ENCODE measurements at places on chromosomes 6 and 20. TPM values are rescaled to one million over a fixed set of nuclear protein-coding genes. Genes with fewer than 3 reads are reported as not detected.

CPXM1 gene
- total RNA-seq = 1.0 TPM

PGC gene
- not detected for total RNA-seq

FABP7 gene
- not detected for total RNA-seq

CRYBG1 gene
- total RNA-seq = 8.0 TPM

TGM2 gene
- total RNA-seq = 12.6 TPM

ID4 gene
- 14.2 TPM for total RNA-seq

GABRR1 gene
- total RNA-seq = not detected

PRRT1 gene
- total RNA-seq = 0.09 TPM

KCNG1 gene
- total RNA-seq = 5.5 TPM

OOEP gene
- total RNA-seq = not detected

FAM209A gene
- total RNA-seq = not detected

HLA-DPA1 gene
- 2.4 TPM for total RNA-seq

CALHM6 gene
- total RNA-seq = not detected

ZNF831 gene
- not detected for total RNA-seq

PTK6 gene
- total RNA-seq = 0.16 TPM

CHD6 gene
- 21.2 TPM for total RNA-seq

CDSN gene
- total RNA-seq = not detected

EFHC1 gene
- 24.9 TPM for total RNA-seq

SLC22A2 gene
- not detected for total RNA-seq

ECT2L gene
- 0.09 TPM for total RNA-seq

NKAPL gene
- total RNA-seq = 2.0 TPM

LGSN gene
- total RNA-seq = not detected

SCRT2 gene
- total RNA-seq = not detected

MACROD2 gene
- 0.63 TPM for total RNA-seq

RIPPLY2 gene
- not detected for total RNA-seq

APCDD1L gene
- 4.1 TPM for total RNA-seq

RCAN2 gene
- 0.09 TPM for total RNA-seq

C6orf15 gene
- not detected for total RNA-seq

All from bronchial smooth muscle cell (primary cell).